ENCODE measurements at places on chromosomes 4 and X. TPM values are rescaled to one million over a fixed set of nuclear protein-coding genes. Genes with fewer than 3 reads are reported as not detected.

The GLRB gene
- total RNA-seq: 51.5 TPM

The EFHC2 gene
- total RNA-seq: 1.9 TPM

The XPNPEP2 gene
- 0.31 TPM for total RNA-seq

The OGT gene
- total RNA-seq: 248 TPM

The SORCS2 gene
- total RNA-seq: 4.1 TPM

The ASMT gene
- total RNA-seq: 0.62 TPM

The LRRC66 gene
- 0.47 TPM for total RNA-seq

The GATA1 gene
- total RNA-seq: 0.31 TPM

The GRIA3 gene
- total RNA-seq: 74.2 TPM

The DYNLT3 gene
- 27.6 TPM for total RNA-seq

The DOK7 gene
- total RNA-seq: not detected

The NAA15 gene
- 52.7 TPM for total RNA-seq

The RASGEF1B gene
- total RNA-seq: 63.2 TPM

The RPS6KA3 gene
- 35.7 TPM for total RNA-seq

The EDA2R gene
- total RNA-seq: 0.62 TPM

The KLB gene
- total RNA-seq: not detected

The DCAF12L2 gene
- total RNA-seq: 9.0 TPM

The SLC39A8 gene
- total RNA-seq: 10.3 TPM

The GAGE1 gene
- total RNA-seq: not detected

The MAGEA9B gene
- not detected for total RNA-seq

The LEF1 gene
- 6.9 TPM for total RNA-seq

The NDP gene
- 15.1 TPM for total RNA-seq

The GAK gene
- 45.2 TPM for total RNA-seq

The HMGN5 gene
- total RNA-seq: 0.31 TPM

The BEX3 gene
- total RNA-seq: 138 TPM

The RASSF6 gene
- 0.31 TPM for total RNA-seq

The MAGEA11 gene
- not detected for total RNA-seq

The MAGED4 gene
- 46.2 TPM for total RNA-seq

The FUNDC1 gene
- 20.7 TPM for total RNA-seq

The FAM9C gene
- total RNA-seq: 0.31 TPM

The ARHGEF6 gene
- 23.1 TPM for total RNA-seq

The NLGN4X gene
- total RNA-seq: 56.1 TPM

The PCDH19 gene
- 25.7 TPM for total RNA-seq

The ALB gene
- total RNA-seq: 14.2 TPM

The GPC4 gene
- 2.5 TPM for total RNA-seq

The UCHL1 gene
- total RNA-seq: 839 TPM

The ADH1A gene
- total RNA-seq: not detected

The IQSEC2 gene
- total RNA-seq: 8.6 TPM

The HSFX1 gene
- total RNA-seq: 1.7 TPM

The FAM241A gene
- 10.6 TPM for total RNA-seq

The PPEF2 gene
- not detected for total RNA-seq

The AMBN gene
- total RNA-seq: not detected

The GABRQ gene
- 0.47 TPM for total RNA-seq

The SEC31A gene
- total RNA-seq: 145 TPM

The ASB5 gene
- total RNA-seq: 0.47 TPM

The MPP1 gene
- total RNA-seq: 15.1 TPM

The ARHGAP10 gene
- 1.7 TPM for total RNA-seq

The PRPS2 gene
- 73.3 TPM for total RNA-seq

The LAP3 gene
- 45.2 TPM for total RNA-seq

The AFM gene
- not detected for total RNA-seq
